ENCODE measurements at places on chromosomes 11 and 22. TPM values are rescaled to one million over a fixed set of nuclear protein-coding genes. Genes with fewer than 3 reads are reported as not detected.

DNA sequence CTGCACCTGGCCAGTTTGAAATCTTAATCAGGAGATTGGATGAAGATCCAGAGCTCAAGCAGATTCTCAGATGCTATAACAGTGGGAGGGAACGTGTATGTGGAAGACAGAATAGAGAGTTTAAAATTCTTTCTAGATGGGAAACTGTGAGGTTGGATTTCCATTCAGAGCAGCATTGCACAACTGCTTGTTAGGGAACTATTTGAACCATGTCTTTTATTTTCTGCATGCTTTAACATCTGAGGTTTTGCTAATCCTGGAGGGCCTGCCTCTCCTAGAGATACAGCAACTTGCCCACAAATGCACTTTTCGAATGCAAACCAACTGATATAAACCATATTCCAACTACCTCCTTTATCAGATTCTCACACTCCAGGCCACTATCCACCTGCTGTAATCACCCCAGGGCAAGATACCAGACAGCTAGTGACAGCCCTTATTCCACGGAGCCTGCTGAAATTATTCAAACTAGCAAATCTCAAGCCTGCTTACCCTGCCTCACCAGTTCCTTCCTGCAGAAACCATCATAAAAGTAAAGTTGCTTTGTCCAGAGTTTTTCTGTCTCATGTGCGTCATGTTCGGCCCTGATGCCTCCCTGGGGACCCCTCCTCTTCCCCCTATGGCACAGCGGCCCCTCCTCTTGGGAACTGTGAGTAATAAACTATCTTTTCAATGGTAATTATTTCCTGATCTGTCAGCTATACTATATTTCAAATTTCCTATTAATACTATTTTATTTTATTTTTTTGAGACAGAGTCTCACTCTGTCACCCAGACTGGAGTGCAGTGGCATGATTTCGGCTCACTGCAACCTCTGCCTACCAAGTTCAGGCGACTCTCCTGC, 18.4 kb upstream of the SEC14L4 start:
- no peaks in the 10 kb centered on the region for H3K36me3 ChIP-seq
- DNase-seq = no peak
- H3K27me3 ChIP-seq = peaks cover 1% of the 10 kb centered on the region
- H3K27ac ChIP-seq = peak overlapping the region; percentile 3

DNA sequence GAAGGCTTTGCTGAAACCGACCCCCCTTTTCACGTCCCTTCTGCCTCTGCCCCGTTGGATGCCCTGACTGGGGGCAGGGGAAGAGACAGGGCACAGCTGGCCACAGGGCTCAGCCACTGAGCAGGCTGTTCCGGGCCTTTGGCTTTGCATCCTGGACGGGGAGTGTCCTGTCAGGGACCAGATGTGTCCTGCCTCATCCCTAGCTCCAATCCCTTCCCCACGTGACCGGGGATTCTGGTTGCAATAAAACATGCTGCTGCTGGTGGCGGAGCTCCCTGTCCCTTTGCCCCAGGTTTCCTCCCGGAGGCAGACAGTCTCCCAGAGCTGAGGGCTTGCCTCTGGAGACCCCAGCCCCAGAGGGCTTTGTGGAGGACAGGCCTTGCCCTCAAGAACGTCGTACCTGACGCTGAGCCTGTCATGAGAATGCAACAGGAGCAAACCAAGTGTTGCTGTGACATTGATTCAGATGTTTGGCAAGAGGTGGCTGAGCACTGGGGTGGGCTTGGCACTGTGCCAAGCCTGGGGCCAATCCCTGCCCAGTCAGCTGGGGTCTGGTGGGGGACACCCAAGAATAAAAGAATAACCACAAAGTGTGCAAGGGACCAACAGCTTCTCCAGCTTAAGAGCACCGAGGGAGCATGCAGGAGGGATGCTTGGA, 7.3 kb downstream of the CDC42EP2 start:
- no peak overlapping the region for H3K4me3 ChIP-seq
- H3K36me3 ChIP-seq = peaks cover 2% of the 10 kb centered on the region
- no peak overlapping the region for H3K27ac ChIP-seq
- no peaks in the 10 kb centered on the region for H3K27me3 ChIP-seq
- DNase-seq = no peak
- peaks cover 4% of the 10 kb centered on the region for H3K4me1 ChIP-seq

DNA sequence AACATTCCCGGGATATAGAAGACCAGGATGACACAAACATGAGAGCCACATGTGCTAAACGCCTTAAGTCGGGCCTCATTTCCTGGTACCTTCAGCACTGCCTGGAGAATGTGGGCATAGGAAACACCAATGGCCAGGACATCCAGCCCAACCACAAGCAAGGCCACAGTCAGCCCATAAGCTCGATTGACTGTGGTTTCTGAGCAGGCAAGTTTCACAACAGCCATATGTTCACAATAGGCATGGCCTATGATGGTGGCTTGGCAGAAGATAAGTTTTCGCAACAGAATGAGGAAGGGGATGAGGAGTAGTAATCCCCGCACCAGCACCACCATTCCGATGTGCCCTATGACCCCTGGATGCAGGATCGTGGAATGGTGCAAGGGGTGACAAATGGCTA, 26.9 kb upstream of the OR56A1 start:
- no peak overlapping the region for H3K4me3 ChIP-seq
- DNase-seq = no peak
- H3K36me3 ChIP-seq = no peaks in the 10 kb centered on the region

DNA sequence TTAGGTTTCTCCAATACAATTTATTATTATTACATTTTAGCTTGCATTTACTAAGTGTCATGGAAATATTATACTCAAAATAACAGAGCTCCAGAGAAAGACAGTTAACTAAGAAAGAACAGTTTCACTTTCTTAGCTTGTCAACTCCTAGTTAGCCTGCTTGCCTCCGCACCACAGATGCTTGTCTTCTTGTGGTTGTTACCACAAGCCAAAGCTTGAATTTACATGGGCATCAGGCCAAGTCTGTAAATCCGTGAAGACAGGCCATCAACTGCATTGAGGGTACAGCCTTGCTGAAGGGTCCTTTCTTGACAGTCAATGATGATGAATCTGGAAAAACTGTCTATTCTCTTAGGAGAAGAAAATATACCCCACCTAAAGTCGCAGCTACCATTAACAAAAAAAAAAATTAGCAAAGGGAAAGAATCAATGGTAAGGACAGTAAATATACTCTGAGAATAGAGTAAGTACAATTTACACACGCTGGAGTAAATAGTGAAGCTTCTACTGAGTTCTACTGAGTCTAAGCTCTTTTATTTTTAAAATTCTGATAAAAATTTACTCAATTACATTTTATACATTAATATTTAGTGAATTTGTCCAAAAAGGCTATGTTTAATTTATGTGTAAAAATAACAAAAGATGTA, 15.6 kb upstream of the DENND5A start:
- H3K27ac ChIP-seq = peak overlapping the region; percentile 25
- H3K36me3 ChIP-seq = peaks cover 17% of the 10 kb centered on the region
- DNase-seq = no peak
- H3K27me3 ChIP-seq = no peaks in the 10 kb centered on the region

- H3K36me3 ChIP-seq = peaks cover 14% of the 10 kb centered on the region
- no peaks in the 10 kb centered on the region for H3K27me3 ChIP-seq
- no peak overlapping the region for H3K4me3 ChIP-seq
- H3K4me1 ChIP-seq = peaks cover 7% of the 10 kb centered on the region
- H3K27ac ChIP-seq = no peak overlapping the region
Measured at GRCh38 chr11:72037554-72038311, 39.0 kb downstream of the IL18BP start.

DNA sequence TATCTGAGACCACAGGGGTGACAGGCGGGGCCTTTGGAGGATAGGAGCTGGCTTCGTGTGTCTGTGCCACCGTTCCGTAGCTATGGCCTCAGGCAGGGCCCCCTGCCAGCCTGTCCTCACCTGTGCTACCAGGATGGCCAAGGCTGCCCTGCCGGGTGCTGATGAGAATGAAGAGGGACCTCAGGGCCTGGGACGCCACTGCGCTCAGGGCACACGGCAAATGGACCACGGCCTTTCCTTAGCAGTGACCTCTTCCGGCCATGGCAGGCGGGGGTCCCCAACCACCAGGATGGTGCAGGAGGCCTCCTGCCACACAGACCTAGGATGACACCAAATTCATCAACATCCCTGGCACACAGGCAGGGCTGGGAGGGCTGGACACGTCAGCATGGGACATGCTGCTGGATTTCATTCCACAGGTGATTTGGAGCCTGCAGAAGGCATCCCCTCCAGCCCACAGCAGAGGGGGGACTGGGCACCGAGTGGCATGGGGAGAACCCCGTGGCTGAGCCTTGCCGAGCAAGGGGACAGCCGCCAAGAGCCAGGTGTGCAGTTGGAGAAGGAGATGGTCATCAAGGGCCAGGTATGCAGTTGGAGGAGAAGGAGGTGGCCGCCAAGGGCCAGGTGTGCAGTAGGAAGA, 1321.0 kb downstream of the BRD1 start:
- no peak overlapping the region for H3K4me3 ChIP-seq
- H3K27me3 ChIP-seq = no peaks in the 10 kb centered on the region
- DNase-seq = no peak
- no peaks in the 10 kb centered on the region for H3K4me1 ChIP-seq

GRCh38 chr22:25170426-25170980, 29.2 kb upstream of the CRYBB3 start:
- no peak overlapping the region for H3K27ac ChIP-seq
- no peaks in the 10 kb centered on the region for H3K4me1 ChIP-seq
- no peaks in the 10 kb centered on the region for H3K27me3 ChIP-seq
- no peak overlapping the region for H3K4me3 ChIP-seq
- H3K36me3 ChIP-seq = no peaks in the 10 kb centered on the region

GRCh38 chr11:134377876-134378275, 34.2 kb downstream of the B3GAT1 start:
- peaks cover 2% of the 10 kb centered on the region for H3K27me3 ChIP-seq
- no peaks in the 10 kb centered on the region for H3K4me1 ChIP-seq
- no peaks in the 10 kb centered on the region for H3K36me3 ChIP-seq
- H3K27ac ChIP-seq = no peak overlapping the region
- H3K4me3 ChIP-seq = no peak overlapping the region

DNA sequence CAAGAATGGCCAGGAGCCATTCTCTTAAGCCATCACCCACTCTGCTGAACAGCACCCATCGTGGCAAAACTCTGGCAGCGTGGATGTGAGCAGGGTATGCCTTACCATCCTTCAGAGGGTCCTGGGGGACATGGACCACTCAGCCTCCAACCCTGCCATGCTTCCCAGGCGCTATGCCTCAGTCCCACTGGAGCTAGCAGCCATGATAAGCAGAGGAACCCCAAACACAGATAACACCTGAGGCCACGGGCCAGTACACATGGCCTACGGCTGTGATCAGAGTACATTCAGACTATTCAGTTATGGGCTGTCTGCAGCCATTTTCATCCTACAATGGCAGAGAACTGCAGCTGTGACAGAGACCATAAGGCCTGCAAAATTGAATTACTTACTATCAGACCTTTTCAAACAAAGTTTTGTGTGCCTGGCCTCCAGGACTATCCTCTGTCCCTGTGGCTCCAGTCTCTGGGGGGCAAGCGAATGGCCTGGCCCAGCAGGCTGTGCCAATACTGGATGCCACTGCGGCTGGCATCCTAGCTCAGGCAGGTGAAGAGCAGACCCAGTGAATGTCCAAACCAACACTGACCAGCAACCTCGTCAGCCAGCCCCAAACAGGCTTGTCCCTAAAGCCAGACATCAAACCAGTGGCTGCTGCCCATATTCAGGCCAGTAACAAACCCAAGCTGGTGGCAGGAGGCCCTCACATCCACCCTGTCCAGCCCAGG, 6.9 kb downstream of the ARVCF start:
- peaks cover 12% of the 10 kb centered on the region for H3K27me3 ChIP-seq
- no peak overlapping the region for H3K4me3 ChIP-seq
- H3K4me1 ChIP-seq = no peaks in the 10 kb centered on the region
- no peak for DNase-seq
- no peaks in the 10 kb centered on the region for H3K36me3 ChIP-seq

GRCh38 chr11:639332-639955, 2.4 kb downstream of the DRD4 start:
- H3K36me3 ChIP-seq = peaks cover 2% of the 10 kb centered on the region
- H3K4me1 ChIP-seq = peaks cover 16% of the 10 kb centered on the region
- H3K27me3 ChIP-seq = peaks cover 56% of the 10 kb centered on the region

- no peaks in the 10 kb centered on the region for H3K36me3 ChIP-seq
- H3K27me3 ChIP-seq = no peaks in the 10 kb centered on the region
- DNase-seq = no peak
- peaks cover 39% of the 10 kb centered on the region for H3K4me1 ChIP-seq
- no peak overlapping the region for H3K4me3 ChIP-seq
Measured at GRCh38 chr11:48033918-48034341, 53.6 kb downstream of the PTPRJ start.

GRCh38 chr11:66875378-66875777, 18.5 kb downstream of the LRFN4 start:
- no peak overlapping the region for H3K27ac ChIP-seq
- no peak for DNase-seq
- no peaks in the 10 kb centered on the region for H3K27me3 ChIP-seq
- no peaks in the 10 kb centered on the region for H3K36me3 ChIP-seq

DNA sequence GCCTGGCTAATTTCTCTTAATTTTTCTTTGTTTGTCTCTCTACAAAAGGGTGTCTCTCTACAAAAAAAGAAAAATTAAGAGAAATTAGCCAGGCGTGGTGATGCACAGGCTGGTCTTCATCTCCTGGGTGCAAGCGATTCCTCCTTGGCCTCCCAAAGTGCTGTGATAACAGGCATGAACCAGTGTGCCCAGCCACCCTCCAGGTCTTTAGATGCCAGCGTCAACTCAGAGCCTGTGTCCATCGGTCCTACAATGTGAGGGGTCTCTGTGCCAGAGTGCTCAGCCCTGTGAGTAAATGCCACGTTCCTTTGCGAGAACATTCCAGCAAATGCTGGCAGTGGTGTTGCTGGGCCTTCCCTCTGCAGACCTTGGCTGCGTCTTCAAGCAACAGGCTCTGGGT, 62.7 kb downstream of the IGF2 start:
- peaks cover 14% of the 10 kb centered on the region for H3K4me1 ChIP-seq
- peak; percentile 29 for DNase-seq
- peaks cover 16% of the 10 kb centered on the region for H3K27me3 ChIP-seq
- no peak overlapping the region for H3K4me3 ChIP-seq

GRCh38 chr11:119755356-119756071, 26.5 kb upstream of the NECTIN1 start:
- peaks cover 15% of the 10 kb centered on the region for H3K4me1 ChIP-seq
- no peak for DNase-seq
- no peak overlapping the region for H3K27ac ChIP-seq
- no peaks in the 10 kb centered on the region for H3K36me3 ChIP-seq

- peak overlapping the region; percentile 90 for H3K27ac ChIP-seq
- H3K36me3 ChIP-seq = no peaks in the 10 kb centered on the region
- peaks cover 3% of the 10 kb centered on the region for H3K27me3 ChIP-seq
- H3K4me3 ChIP-seq = peak overlapping the region; percentile 93
Measured at GRCh38 chr11:119727523-119728151, 1.4 kb downstream of the NECTIN1 start.

DNA sequence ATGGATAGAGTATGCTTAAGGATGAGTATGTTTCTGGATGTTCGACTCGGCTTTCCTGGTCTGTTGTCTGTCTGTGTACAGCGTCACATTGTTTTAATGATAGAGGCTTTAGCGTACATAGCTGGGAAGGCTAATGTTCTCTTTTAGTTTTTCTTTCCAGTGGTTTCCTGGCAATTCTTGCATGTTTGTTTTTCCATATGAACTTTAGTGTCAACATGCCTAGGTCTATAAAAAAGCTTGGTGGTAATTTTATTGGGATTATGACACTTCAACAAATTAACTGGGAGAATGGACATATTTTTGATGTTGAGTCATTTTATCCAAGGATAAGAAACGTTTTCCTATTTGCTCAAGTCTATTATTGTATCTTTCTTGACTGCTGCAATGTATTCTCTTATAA, 17.6 kb downstream of the F2 start:
- no peaks in the 10 kb centered on the region for H3K4me1 ChIP-seq

The BTG4 gene
- not detected for total RNA-seq

The CRYBB3 gene
- total RNA-seq = 0.54 TPM

The CYB5R2 gene
- 63.6 TPM for total RNA-seq

The PGA5 gene
- total RNA-seq = not detected

The EXT2 gene
- total RNA-seq = 77.7 TPM
